ENCODE measurements at places on chromosomes 16 and 17.

DNA sequence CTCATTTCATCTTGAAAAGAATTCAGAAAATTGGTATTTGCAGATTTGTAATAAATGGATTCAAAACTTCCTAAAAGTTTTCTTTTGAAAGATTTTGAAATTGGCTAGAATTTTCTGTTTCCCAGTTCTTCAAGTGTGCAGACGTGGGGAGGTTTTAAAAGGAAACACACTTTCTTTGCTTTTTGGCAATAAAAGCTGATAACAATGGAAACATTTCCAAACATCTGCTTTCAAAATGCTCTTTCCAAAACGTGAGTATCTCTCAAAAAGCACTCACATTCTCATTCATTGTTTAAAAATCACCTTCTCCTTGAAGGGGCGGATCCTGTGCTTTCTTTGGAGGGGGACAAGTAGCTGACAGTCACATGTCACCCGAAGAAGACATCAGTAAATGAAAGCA, 8.6 kb upstream of the GSG1L start:
- DNase-seq = no peak

DNA sequence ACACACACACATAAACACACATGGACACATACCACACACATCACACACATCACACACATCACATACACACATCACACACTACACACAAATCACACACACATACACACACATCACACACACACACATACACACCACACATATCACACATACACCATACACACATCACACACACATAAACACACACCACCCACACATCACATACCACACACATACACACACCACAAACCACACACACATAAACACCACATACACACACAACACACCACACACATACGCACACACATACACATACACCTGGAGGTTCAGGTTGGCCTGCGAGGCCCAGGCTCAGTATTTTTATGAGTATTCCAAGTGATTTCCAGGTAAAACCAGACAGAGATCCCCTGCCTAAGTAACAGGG, 279.5 kb downstream of the FOXL1 start:
- no peak for DNase-seq

DNA sequence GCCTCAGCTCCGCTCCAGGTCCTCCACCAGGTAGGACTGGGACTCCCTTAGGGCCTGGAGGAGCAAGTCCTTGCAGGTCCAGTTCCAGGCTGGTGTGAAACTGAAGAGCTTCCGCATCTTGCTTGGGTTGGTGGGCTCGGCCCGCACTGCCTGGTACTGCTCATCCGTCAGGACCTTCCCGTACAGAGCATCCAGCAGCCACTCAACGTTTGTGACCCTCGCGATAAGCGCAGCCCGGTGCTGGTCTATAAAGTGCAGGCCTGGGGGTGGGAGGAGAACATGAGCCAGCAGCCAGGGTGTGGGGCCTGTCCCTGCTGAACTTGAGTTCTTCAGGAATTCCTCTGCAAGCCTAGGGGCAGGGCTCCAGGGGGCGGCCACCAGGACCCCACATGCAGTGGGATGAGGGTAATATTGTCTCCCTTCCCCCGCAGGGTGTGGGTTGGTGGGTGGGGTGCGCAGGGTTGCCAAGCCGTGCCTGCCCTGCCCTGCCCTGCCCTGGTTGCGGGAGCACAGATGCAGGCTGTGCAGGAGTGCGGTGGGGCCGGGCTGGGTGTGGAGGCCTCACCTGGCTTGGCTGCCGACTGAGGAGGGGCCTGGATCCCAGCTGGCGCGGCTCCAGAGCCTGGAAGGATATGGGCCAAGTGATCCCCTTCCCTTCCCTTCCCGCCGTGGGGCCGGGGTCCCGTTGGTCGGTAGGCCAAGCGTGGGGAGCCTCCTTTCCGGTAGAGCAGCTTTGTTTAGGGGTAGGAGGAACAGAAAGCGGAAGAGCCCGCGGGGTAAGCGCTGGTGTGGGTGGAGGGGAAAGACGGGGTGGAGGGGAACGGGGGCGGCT, 762 bp downstream of the PYCARD start:
- no peak for DNase-seq

DNA sequence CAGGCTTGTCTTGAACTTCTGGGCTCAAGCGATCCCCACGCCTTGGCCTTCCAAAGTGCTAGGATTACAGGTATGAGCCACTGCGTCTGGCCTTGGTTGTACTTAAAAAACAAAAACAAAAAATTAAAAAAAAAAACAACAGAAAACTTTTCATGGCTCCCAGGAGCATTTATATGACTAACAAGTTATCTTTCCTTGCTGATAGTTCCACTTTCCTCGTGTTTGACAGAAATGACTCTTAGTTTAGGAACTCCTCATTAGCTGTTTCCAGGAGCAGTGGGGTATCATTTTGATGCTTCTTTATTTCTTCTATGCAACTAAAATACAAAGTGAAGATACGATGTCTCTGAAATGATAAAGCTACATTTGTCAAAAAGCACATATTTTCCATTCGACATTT, 165.4 kb downstream of the PRKCA start:
- DNase-seq = no peak

- no peak for DNase-seq
Observed at GRCh38 chr16:84709609-84710008, 9.8 kb downstream of the USP10 start.

DNA sequence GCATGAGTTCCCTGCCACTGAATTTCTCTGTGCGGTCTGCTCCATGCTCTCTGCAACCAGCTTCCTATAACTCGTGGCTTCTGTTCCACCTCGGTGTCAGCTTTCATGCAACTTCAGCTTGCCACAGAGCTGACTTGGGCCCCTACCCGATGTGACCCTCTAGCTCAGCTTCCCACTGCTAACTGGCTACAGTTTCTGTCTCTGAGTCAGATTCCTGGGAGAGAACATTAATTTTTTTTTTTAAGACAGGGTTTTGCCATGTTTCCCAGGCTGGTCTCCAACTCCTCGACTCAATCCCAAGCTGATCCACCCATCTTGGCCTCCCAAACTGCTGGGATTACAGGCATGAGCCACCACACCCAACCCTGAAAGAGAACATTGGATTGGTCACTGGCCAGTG, 35.5 kb upstream of the PSMD7 start:
- no peak for DNase-seq
